ENCODE measurements at places on chromosomes 3 and 15.

DNA sequence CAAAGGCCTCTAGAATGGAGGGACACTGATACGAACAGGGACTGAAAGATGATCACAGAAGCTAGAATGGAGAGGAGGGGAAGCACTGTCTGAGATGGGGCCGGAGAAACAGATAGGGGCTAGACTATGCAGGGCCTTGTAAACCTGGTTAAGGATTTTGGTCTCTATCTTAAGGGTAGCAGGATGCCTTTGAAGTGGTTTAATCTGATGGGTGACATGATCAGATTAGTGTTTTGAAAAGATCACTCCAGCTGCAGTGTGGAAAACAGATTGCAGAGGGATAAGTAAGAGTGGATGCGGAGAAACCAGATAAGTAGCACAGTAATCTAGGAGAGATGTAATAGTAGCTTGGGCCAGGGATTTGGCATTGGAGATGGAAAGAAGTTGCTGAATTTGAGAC lies 108.1 kb downstream of the RSRC1 start:
- DNase-seq, result no peak

DNA sequence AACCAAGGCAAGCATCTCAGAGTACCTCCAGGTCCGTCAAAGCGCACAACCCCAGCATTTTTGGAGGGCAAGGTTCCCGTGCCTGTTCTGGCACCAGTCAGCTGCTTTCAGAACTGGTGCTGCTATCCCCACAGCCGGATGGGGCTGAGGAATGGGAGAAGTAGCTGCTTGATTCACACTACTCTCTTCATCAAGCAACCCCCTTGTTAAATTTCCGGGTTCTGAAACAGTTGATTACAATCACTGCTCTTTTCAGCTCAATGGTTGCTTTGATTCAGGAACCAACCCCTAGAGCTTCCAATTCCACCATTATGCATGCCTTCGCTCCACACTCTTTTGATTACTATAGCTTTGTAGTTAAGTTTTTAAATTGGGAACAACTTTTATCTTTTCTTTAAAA lies 12.3 kb upstream of the UBA7 start:
- DNase-seq, result no peak

DNA sequence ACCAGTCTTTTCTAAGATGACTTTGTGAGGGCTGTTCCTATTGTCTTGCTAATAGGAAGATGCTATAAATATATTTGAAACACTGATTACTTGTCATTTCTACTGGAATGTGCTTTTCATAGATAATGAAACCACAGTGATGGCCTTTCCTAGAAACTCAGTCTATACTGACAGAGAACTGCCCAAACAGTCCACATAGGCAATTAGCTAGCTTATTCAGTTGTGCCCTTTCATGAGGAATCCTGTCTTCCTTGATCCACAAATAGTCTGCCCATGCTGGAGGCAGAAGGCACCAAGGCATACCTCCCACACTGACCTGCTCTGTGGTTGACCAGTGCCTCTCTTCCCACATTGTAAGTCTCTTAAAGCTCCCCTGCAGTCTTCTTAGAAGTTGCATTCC lies 135.9 kb downstream of the CMSS1 start:
- DNase-seq, result no peak

GRCh38 chr3:197417441-197417840 lies 119.0 kb upstream of the DLG1 start:
- no peak for DNase-seq

GRCh38 chr15:70415398-70415797 lies 317.7 kb upstream of the TLE3 start:
- DNase-seq, result no peak

- DNase-seq, result no peak
Observed at GRCh38 chr3:166889241-166889640, 490.9 kb downstream of the ZBBX start.

GRCh38 chr3:144760831-144761230 lies 789.2 kb downstream of the DIPK2A start:
- no peak for DNase-seq

DNA sequence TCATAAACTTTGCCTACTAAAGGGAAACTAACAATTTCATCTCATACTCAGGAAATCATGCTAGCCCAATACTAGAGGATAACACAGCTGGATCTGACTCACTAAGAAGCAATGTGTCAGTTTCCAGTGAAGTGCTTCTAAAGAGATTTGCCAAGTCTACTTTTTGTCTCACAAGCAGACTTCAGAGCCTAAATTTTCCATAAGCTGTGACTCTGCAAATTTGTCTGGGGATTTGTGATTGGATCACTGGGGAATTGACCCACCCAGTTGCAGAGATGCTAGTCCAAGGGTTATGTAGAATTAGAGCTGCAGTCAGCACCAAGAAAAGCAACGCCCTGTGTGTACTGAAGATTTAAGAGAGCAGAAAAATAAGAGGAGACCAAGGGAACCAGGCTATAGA lies 647.1 kb downstream of the NTRK3 start:
- no peak for DNase-seq

DNA sequence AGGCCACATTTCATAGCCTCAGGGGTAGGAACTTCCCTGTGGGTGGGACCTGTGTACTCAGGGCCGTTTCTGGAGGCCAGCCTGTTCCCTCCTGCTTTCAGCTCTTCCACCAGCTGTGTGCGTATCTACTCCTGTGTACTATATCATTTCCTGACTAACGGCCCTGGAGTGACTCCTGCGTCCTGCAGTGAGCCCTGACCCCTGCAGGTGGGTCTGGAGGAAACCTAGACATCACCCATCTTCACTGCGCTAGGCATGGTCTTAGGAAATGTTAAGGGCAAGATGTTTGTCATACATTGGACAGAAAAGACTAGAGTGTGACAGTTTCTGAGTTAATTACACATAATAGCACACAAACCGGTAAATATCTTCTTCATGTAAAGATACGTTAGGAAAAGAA lies 297.3 kb downstream of the GABRB3 start:
- no peak for DNase-seq

DNA sequence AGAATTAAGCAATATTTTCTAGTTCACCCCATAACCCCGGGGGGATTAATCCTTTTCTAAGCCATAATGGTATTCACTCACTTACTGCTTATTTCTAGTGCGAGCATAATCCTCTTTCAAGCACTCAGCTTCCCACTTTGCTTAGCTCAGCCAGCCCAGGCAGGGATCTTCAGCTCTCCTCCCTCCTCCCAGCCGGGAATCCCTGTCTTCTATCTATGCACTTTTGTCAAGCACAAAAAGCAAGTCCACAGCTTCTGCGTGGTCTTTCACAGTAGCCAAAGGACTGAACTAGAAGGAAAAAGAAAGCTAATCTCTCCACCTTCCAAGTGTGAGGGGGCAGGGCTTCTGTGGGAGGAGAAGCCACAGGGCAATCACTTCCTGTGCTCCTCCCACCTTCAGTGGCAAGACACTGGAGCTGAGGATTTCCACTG lies 62.8 kb downstream of the PEX5L start:
- DNase-seq, result peak; percentile 15

DNA sequence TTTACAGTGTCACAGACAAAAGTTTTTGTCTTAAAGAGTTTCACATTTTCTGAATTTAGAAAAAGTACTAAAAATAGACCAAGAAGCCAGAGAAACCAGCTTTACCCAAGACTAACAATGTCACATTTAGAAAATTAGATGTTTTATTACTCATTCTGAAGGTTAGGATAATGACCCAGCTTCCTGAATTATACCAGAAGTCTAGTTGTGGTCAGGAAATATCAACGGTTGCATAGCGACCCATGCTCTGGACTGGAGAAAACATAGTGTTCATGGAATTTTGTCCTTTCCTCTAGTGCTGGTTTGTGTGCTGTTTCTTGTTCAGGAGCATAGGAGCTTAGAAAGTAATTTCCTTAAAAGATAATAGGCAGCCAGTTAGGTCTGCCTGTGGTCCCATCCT lies 59.0 kb downstream of the DPPA2 start:
- DNase-seq, result no peak

- no peak for DNase-seq
Observed at GRCh38 chr15:61907753-61908086, 152.5 kb downstream of the VPS13C start.

GRCh38 chr3:179355996-179356395 lies 8.5 kb downstream of the MFN1 start:
- no peak for DNase-seq

DNA sequence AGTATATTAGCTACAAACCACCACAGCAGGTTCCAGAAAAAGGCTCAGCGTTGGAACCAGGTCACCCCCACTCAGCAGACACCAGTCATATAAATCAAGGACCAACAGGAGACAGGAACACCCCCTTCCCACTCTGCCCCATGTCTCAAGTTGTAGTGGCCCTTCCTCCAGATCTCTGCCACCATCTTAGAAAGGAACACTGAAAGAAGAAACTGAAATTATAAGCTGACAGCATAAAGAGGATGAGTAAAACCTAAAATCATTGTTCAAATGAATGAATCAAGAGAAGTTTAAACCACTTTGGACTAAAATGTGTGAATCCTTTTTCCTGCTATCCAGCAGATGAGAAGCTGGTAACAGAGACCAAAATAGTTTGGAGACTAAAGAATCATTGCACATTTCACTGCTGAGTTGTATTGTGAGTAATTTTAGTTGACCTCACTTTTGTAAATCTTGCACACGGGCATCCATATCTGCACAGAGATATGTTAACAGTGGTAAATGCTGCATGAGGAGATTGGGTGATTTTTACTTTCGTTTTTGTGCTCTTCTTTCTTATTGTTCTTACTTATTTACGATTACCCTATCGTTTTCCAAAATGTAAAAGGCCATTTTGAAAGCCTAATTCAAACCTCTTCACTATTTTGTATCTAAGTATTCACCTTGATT lies 19.8 kb downstream of the CCR3 start:
- DNase-seq, result no peak

DNA sequence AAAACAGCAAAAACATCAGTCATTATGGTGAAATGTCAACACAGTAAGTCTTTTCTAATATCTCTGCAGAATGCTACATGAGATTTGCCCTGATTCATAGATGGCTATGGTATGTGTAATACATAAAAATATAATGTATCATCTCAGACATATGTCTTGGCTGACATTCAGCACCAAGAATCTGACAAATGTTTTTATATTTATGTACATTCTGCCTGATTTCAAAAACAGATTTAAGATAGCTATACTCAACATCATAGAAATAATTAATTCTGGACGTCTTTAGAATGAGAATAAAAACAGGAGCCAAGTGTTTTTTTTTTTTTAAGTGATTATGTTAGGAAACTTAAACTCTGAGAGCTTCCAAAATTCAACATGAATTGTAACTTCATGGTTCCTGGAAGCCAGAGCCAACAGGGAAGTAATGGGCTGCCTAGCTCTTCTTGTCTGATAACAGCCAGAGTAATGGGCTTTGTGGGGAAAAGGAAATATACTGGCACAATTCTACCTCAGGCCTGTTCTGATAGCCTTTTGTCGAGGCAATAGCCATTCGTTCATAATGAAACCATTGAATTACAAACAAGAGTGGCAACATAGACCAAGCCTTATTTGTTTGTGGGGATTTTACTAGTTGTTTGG lies 184.4 kb downstream of the VGLL4 start:
- no peak for DNase-seq

DNA sequence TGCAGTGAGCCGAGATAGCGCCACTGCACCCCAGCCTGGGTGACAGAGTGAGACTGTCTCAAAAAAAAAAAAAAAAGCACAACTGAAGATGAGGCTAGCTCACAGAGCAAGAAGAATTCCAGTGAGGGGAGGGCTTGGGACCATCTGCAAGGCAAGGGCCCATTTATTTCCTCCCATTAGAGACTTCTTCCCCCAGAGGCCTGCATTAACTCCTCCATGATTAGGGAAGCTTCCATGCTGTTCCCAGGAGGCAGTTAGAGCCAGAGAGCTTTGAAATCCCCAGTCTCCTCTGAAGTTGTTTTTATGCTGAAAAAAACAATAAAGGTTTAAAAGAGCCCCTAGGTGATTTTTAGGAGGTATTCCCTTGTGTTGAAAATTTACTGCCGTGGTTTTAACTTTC lies 54.3 kb upstream of the ADCY5 start:
- no peak for DNase-seq

- no peak for DNase-seq
Observed at GRCh38 chr15:92051716-92052115, 198.2 kb downstream of the SLCO3A1 start.

GRCh38 chr3:175009295-175009694 lies 150.2 kb downstream of the NAALADL2 start:
- DNase-seq, result no peak

- no peak for DNase-seq
Observed at GRCh38 chr3:110492876-110493275, 578.7 kb upstream of the NECTIN3 start.

DNA sequence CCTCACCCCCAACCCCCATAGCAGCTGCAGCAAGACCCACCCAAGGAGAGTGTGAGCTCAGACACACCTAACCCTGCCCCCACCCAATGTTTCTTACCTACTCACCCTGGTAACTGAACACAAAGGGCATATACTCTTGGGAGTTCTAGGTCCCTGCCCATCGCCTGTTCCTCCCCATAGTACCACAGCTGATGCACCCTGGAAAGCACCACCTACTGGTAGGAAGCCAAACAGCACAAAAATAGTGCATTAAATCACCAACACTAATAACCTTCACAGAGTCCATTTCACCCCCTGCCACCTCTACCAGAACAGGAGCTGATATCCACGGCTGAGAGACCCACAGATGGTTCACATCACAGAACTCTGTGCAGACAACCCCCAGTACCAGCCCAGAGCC lies 245.2 kb downstream of the EFHB start:
- no peak for DNase-seq

GRCh38 chr3:52395503-52395865 lies 49.4 kb downstream of the SEMA3G start:
- DNase-seq, result no peak

DNA sequence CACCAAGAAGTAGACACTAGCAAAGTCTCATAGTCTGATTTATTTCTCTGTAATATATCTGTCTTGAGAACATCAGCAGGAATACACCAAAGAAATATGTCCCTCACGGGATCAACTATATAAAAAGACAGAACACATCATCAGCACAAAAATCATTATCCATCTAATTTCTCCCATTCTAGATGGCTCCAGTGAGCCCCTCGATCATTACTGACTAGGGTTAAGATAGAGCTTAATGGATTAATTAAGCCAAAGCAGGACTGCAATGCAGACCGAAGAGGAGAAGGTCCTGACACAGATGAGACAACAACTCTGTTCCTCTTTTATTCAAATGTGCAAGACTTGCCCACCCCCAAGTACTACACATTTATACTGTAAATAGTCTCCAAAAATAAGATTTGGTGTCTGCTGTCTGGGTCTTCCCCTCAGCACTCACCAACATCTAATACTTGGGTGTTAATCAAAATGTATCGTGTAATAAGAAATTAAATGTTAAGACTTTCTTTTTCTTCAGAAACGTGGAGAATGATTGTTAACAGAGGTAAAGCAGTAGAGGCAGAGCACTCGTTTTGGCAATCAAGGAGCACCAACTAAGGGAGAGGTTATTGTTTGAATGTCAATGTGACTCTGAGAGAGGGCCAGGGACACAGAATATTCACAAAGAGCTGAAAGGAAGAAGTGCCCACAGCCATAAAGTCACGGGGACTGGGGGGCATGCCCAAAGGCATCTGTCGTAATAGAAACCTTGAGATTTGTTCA lies 133.6 kb downstream of the TIGIT start:
- DNase-seq, result no peak

GRCh38 chr15:101078669-101079323 lies 159.6 kb downstream of the LRRK1 start:
- no peak for DNase-seq

Measured in caudate nucleus (tissue), 63 donors.